Thoracic aorta endothelial cell (primary cell): ENCODE measurements at places on chromosomes 16 and 17. TPM values are rescaled to one million over a fixed set of nuclear protein-coding genes. Genes with fewer than 3 reads are reported as not detected.

DNAAF8 gene
- total RNA-seq, result 0.14 and 0.93 TPM in 2 replicates

HOXB7 gene
- 1.1 and 13.4 TPM in 2 replicates for total RNA-seq

CCDC40 gene
- total RNA-seq, result 2.0 TPM in 2 replicates

CCL7 gene
- total RNA-seq, result 0.29 and 0.53 TPM in 2 replicates

KRTAP3-1 gene
- total RNA-seq, result not detected in 2 replicates

CLEC19A gene
- total RNA-seq, result not detected in 2 replicates

LMF1 gene
- 7.7 and 13.4 TPM in 2 replicates for total RNA-seq

PIK3R5 gene
- total RNA-seq, result not detected in 2 replicates

CHST6 gene
- total RNA-seq, result 0.40 and 1.3 TPM in 2 replicates

C17orf107 gene
- total RNA-seq, result 0.50 and 0.80 TPM in 2 replicates

MYH3 gene
- under 0.01 and 0.50 TPM in 2 replicates for total RNA-seq

CFAP52 gene
- total RNA-seq, result not detected in 2 replicates
